ENCODE measurements at places on chromosomes 5 and 9.

DNA sequence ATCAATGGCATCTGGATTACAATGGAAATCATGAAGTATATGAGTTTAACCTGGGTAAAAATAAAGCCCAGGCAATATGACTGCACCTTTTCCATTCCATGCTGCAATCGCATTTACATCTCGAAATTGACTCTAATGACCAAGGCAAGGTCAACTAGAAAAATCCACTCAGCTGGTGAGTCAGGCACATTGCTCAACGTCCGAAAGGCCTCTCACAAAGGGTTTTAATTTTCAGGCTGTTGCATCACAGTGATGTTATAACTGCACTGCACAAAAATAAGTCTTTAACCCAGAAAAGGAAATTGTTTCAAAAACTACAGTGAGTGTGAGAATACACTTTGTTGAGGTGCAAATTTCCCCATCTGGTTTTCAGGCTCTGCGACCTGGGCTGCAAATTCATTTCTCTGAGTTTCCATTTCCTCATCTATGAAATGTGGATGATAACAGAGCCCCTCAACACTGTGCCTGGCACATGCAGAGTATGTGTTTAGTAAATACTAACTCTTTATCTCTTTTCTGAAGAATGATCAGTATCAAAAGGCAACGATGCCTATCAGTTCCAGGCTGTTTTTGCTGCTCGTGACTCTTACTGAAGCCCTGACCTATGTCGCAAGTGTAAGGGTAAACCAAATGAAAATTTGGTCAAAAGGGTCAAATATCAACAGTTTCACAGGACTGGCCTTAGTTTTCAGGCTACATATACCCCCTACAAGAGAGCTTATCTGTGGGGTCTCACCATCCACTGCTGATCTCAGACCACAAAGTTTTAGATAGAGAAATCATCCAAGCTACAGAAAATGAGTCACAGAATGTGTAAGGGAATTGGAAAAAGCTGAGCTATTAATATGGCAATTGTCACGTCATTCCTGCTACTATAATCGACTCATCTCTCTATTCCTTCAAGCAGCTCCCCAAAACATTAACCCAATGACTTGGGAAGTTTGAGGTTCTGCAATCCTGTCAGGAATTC is 4.1 kb downstream of the NFIL3 start:
- no peak for DNase-seq

DNA sequence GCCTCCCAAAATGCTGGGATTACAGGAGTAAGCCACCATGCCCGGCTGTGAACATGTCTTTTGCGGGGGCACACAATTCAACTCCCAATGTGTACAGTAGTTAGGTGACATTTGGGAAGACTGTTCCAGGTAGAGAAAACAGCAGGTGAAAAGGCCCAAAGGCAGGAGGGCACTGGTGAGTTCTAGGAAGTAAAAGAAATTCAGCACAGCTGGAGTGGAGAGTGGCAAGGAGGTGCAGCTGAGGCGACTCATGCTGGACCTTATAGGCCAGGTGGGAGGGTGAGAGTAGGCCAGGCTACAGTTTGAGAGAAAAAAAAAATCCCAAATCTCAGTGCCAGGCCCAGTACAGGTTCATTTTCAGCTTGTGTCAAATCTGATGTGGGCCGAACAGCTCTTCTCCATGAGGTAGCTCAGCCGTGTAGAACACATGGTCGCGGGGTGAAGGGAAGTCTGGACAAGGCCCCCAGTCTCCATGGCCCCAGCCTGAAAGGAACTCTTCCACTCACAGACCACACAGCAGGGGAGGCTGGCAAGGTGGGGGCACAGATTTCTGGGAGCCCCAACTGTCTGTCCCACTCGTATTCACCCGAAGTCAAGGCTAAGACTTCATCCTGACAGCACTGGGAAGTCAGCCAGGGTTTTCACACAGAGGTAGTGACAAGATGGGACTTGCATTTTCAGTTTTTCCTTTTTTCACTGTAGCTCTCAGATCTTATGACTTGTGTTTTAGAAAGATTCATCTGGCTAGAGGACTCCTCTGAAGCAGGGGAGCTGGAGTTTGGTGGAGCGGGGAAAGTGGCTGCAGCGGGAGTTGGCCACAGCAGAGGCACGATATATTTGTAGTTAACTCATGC is 4.5 kb upstream of the HNRNPAB start:
- no peak for DNase-seq

GRCh38 chr5:80255431-80255810 is 427 bp downstream of the SERINC5 start:
- no peak for DNase-seq

DNA sequence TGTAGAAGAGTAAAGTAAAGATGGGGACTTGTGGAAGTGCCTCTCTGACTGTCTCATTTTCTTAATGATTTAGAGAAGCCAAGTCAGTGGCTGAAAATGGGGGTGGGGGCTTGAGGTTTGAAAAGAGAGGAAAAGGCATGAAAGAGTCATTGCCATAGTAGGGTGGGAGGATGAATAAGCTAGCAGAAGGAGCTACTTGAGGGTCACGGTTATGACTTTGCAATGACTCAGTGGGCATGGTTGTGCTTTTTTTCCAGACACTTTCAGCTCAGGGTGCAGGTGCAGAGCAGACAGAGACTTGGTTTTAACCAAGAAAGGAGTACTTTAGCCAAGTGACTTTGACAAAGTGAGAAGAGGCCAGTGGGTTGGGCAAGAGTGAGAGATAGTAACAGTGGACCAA is 117.8 kb downstream of the PTTG1 start:
- DNase-seq, result no peak

GRCh38 chr5:142053426-142054151 is 40.8 kb upstream of the GNPDA1 start:
- no peak for DNase-seq

DNA sequence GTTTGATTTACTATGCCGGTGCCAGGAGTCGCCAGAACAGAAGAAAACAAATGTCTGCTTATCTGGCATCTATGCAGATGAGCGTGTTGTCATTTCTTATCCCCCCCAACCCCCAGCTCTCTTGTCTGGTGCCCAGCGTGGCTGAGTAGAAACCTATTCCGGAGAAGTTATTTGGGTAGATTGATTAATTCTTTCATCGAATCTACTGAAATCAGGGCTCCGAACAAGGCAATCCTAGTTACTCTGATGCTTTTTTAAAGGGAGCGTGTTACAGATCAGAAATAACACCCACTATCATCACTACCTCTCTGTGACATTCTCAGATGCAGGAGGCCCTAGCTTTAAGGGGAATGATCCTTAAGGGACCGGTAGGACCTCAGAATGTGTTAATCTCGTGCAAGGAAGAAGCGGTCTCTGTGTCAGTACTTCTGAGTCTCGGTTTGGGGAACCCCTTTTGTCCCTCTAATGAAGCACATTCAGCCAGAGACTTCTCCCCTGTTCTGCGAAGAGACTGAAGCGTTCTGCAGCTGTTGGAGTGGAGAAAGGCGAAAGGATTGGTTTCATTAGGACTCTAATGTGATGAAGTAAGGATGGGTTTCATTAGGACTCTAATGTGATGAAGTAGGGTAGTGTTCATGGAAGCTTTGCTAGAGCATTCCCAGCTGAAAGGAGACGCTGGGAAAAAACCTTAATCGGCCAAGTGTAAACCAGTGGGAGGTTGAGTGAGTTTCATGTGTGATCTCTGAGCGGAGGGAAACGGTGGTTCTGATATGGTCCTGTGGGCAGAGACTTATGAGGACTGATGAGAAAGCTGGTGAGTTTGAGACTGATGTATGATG is 1.5 kb downstream of the PIP5K1B start:
- no peak for DNase-seq
